ENCODE measurements at places on chromosomes 1 and 21. TPM values are rescaled to one million over a fixed set of nuclear protein-coding genes. Genes with fewer than 3 reads are reported as not detected.

Gene LDLRAD1
- not detected for total RNA-seq

Gene NCMAP
- total RNA-seq, result 0.35 TPM

GRCh38 chr21:42534421-42535378 lies 21.0 kb downstream of the SLC37A1 start:
- H3K27ac ChIP-seq, result no peak overlapping the region
- DNase-seq, result peak; percentile 23
- H3K4me3 ChIP-seq, result no peak overlapping the region
- H3K36me3 ChIP-seq, result peaks cover 50% of the 10 kb centered on the region
- H3K27me3 ChIP-seq, result no peaks in the 10 kb centered on the region

DNA sequence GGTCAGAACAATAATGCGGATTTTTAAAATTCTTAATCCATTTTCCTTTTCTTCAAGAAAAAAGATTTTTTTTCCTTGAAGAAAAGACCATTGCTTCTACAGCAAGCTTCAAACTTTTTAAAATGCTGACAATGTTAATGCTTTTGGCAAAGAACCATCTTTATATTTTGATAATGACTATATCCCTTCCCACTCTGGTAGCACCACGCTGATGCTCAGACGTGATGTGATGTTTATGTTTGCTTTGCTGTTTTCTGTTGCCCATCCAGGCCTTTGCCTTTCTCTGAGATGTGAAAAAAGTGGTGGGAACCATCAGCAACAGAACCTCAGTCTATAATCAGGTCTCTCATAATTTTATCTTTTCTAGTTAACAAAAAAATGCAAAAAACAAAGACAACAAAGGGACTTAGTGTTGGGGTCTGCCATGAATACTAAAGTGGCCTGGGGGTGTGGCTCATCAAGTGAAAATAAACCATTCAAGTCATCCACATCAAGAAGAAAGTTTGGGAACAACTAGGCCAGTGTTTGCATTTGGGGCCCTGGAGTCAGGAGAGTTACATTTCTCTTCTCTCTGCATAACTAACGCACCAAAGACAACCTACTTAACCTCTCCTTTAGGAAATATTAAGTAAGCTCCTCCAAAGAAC lies 244.6 kb upstream of the DMRTA2 start:
- H3K4me1 ChIP-seq, result peaks cover 5% of the 10 kb centered on the region
- DNase-seq, result no peak
- H3K27ac ChIP-seq, result peak overlapping the region; percentile 23
- no peak overlapping the region for H3K4me3 ChIP-seq

DNA sequence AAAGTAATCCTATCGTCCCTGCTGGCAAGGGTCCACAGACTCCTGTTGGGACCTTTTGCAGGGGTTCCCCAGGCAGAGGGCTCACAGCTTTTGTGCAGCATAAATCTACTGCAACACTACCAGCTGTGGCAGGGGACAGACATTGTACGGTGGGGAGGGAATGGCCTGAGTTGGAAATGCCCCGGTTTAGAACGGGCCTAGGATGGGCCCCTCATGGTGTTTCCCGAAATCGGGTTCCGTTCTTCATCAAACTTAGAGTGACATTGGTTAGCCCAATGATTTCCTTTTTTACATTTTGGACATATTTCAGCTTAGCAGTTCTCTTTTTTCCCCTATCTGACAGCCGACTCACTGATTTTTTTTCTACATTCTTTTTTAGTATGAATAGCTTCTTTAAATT lies 26.5 kb upstream of the SAMD11 start:
- no peaks in the 10 kb centered on the region for H3K27me3 ChIP-seq
- H3K4me1 ChIP-seq, result no peaks in the 10 kb centered on the region
- DNase-seq, result no peak
- no peaks in the 10 kb centered on the region for H3K36me3 ChIP-seq
- H3K4me3 ChIP-seq, result no peak overlapping the region
